ENCODE measurements at places on chromosomes 3 and 15.

DNA sequence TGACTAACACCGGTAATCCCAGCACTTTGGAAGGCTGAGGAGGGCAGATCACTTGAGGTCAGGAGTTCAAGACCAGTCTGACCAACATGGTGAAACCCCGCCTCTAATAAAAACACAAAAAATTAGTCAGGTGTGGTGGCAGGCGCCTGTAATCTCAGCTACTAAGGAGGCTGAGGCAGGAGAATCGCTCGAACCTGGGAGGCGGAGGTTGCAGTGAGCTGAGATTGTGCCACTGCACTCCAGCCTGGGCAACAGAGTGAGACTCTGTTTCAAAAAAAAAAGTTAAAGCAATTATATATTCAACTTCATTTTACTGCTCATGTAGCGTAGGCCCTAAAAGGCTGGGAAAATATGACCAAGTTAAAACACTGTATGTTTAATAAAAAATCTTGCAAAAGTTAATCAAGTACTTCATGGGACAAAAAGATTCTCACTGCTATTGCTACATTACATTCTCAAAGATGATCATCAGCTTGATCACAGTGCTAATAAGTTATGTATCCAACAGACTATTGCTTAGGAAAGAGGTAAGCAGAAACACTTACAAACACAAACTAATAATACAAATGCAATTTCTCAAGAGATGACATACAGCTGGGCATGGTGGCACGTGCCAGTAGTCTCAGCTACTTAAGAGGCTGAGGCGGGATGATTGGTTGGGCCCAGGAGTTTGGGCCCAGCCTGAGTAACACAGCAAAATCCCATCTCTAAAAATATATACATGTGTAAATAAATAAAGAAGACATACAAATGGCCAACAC lies 2.7 kb downstream of the COPS2 start:
- DNase-seq = no peak

GRCh38 chr15:70633103-70633831 lies 130.1 kb downstream of the UACA start:
- DNase-seq = no peak

DNA sequence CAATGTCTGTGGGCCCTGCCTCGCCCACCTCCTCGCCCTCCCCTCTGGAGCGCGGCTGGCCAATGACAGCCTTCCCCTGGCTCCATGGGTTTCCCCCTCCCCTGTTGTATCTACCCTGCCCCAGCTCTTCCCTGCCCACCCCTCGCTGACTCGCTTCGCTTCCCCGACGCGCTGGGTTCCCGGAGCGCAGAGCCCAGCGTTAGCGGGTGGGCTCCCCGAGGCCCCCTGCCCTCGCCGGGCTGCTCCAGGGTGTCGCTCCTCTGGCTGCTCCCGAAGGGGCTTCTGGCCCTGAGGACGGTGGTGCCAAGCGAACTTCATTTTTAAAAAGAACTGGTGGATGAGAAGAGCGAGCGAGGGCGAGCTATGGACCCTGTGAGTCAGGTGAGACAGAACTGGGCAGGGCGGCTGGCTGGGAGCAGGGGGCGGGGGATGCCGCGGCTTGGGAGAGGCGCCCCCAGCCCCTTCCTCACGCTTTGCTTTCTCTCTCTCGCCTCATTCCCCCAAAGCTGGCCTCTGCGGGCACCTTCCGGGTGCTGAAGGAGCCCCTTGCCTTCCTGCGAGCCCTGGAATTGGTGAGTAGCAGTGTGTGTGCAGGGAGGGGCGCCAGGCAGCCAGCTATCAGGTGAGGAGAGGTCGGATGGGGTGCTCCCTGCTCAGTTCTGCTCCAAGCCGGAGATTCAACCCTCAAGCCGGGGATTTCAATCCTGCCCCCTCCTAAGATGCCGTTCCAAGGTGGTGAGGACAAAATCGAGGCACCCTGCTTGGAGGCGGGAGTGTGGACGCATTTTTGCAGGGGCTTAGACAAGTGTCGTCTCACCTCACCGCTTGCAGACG lies at the start of gene SYNPR:
SYNPR (plus strand) TSS at position 138 of the 834 bp plus-strand sequence.
- DNase-seq = no peak

GRCh38 chr3:50297384-50297775 lies 1.8 kb downstream of the HYAL3 start:
- DNase-seq = no peak

DNA sequence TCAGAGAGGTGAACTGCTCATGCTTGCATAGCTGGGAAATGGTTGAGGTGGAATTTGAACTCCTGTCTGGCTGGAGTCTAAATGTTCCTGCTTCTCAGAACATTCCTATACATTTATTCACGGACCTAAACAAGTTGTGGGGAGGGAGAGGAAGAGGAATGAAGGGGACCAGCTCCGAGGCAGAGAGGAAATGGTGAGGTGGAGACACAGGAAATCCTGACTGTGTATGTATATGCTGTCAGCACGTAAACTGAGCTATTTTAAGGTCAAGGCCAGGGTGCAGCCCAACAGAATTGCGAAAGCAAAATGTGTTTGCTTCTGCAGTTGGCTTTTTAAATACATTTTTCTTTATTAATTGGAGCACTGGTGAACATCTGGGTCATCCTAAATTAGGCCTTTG lies 74.1 kb upstream of the POMGNT2 start:
- DNase-seq = no peak

- DNase-seq = no peak
These were observed 6.0 kb downstream of the HCLS1 start for GRCh38 chr3:121654493-121655385.

- no peak for DNase-seq
These were observed 196.5 kb downstream of the NR1D2 start for GRCh38 chr3:24141548-24141947.

GRCh38 chr3:85790445-85791030 lies 831.7 kb downstream of the CADM2 start:
- DNase-seq = no peak

- DNase-seq = no peak
These were observed 86.8 kb upstream of the MEF2A start for GRCh38 chr15:99478977-99479376.

DNA sequence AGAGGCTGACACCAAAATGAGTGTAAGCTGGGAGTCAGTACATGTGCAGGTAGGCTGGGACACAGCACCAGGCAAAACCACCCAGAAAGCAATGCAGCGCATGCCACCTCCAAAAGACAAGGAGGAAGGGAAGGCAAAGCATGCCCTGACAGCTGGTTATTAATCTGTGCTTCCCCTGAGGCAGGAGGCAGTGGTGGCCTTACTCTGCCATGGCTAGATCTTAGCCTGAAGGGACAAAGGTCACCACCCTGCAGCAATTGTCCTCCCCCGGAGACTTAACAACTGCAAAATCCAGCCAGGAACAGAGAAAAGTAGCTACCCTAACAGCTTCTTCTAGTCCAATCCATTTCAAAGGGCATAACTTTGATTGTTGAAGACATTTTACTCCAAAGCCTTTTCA lies 73.7 kb downstream of the PLD1 start:
- no peak for DNase-seq

GRCh38 chr15:85955501-85956391 lies 123.9 kb upstream of the AGBL1 start:
- DNase-seq = no peak

GRCh38 chr3:197227780-197228574 lies 70.4 kb downstream of the DLG1 start:
- DNase-seq = no peak

DNA sequence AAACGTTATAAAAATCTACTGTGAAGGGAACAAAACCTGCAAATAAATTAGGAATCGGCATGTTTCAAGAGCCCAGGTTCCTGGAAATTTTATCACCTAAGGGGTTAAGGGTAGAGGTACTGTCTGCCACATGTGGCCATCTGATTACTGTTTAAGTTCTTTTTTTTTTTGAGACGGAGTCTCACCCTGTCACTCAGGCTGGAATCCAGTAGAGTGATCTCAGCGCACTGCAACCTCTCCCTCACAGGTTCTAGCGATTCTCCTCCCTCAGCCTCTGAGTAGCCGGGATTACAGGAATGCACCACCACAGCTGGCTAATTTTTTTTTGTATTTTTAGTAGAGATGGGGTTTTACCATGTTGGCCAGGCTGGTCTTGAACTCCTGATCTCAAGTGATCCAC lies 35.8 kb downstream of the UQCC5 start:
- DNase-seq = no peak

- DNase-seq = no peak
These were observed 22.8 kb upstream of the SMAD3 start for GRCh38 chr15:67042551-67043142.

DNA sequence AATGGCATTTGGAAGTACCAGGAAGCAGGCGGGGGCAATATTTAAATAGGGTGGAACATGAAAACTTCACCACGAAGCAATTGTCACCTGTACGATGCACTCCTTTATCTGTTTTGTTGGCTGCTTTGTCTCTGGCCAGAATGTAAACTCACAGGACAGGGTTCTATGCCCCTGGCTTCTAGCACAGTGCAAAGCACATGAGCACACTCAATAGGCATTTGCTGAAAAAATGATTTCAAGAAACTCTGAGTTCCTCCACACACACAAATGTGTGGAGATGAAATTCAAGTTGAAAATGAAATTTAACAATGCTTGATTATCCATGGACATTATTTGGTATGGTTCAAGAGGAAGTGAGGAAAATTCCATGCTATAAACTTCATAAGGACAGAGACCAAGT lies 229.6 kb upstream of the FEZF2 start:
- DNase-seq = no peak

DNA sequence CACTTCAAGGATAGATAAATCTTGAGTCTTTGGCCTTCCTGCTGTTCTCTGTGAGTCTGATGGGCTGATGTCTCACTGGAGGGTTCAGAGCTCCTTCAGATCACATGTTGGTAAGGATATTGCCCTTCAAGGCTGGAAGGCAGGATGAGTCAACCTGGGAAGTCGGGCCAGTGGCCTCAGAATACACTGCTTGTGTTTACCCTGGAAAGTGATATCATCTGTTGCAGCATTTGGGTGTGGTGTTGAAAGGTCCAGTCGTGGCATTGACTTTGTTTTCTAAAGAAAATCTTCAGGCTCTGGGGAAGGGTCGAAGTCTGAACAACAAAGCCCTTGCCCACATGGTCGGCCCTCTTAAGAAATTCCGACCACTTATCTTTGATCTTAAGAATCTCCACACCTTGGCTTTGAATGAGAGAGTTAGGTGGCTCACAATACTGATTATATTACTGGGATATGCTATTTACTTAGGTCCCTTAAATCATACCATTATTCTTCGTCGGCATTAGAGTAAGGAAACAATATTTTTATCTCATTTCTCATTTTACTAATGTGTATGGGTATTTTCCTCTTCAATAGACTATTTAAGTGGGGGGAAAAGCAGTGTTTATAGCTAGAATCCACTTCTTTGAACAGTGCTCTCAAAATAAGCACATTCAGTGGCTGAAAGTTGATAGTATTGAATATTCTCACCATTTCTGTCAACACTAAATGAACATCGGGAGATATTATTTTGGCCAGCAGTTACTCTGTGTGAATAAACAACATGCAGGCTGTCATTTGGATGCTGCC lies 303.9 kb upstream of the RASGRP1 start:
- DNase-seq = no peak

DNA sequence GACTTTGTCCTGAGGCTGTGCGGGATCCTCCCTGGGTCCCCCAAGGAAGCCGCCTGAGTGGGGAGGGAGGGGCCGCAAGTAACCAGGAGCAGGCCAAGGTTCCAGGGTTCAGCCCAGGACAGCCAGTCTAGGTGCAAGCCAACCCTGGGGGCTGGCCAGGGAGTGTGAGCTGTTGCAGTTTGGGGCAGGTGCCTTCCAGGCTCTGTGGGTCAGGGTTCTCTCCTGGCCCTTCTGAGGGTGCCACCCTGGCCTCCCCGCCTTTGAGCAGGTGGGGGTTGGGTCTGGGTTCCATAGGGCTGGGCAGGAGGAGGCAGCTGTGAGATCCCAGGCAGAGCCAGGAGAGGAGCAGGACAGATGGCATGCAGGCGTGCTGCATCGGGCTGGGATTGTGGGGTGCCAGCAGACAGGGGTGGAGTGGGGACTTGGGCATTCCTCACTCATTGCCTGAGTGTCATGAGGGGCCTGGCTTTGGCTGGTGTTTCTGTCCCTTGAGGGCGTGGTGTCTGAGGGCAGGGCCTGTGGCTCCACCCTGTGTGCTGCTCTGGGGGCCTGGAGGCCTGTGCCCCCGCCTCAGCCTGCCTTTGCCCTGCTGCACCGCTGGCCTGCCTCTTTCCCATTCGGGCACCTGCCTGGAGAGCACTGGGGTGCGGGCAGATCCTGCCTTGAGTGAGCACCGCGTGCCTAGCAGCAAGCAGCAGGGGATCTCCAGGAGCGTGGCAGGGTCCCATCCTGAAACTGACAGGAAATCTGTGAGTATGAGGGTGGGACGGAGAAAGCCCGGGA lies 18.4 kb downstream of the KLF13 start:
- no peak for DNase-seq

DNA sequence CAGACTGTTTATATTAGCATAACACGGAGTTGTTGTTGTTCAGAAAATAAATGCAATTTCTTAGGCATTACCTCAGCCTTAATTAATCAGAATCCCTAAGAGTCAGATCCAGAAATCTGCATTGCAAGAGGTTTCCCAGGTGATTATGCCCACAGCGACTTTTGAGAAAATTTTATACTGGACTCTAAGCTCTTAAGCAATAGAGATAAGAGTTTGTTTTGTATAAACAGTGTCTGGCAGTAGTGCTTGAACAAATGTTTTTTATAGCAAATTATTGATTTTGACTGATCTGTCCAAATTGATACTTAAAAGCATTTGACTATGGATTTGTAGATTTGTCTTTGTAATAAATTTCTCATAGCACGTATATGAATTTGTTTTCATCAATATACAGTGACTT lies 92.8 kb downstream of the ZBBX start:
- no peak for DNase-seq

- no peak for DNase-seq
These were observed 23.7 kb upstream of the PRTG start for GRCh38 chr15:55766676-55767075.

DNA sequence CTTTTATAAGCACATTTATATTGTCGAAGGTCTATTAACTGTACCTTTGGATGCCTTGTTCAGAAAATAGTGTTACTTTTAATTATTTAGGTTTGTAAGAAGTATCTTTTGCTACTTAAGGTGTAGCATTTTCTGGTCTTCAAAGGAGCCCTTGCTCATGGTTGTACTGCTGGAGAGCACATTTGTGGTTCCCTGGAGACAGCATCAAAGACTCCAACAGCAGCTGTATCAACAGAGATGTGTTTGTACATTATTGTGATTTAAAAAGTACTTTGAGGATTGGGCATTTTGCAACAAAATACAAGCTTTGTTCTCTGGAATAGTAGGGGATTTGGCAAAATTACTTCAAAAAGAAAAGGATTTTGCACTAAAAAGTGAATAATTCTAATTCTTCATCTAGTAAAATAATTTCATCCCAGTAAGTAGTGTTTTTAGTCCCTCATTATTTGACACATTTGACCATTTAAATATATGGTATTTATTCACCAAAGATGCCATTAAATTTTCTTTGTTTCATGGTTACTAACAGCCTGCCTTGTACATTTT lies 16.5 kb downstream of the TBC1D23 start:
- no peak for DNase-seq

GRCh38 chr3:146274833-146275232 lies 23.9 kb upstream of the PLSCR4 start:
- no peak for DNase-seq

DNA sequence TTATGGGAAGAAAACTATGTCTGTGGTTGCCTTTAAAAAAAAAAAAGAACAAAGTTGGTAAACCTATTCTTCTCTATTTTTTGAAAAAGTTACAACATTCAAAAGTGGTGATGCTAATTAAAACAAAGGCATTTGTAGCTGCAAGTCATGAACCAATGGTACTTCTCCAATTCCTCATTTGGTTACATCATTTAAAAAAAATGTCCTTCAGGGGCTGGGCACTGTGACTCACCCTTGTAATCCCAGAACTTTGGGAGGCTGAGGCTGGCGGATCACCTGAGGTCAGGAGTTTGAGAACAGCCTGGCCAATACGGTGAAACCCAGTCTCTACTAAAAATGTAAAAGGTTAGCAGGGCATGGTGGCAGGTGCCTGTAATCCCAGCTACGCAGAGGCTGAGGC lies 574.6 kb downstream of the VGLL3 start:
- no peak for DNase-seq

Data from cortex of kidney (tissue), 1 donor.